ENCODE measurements at places on chromosomes 7 and 10.

DNA sequence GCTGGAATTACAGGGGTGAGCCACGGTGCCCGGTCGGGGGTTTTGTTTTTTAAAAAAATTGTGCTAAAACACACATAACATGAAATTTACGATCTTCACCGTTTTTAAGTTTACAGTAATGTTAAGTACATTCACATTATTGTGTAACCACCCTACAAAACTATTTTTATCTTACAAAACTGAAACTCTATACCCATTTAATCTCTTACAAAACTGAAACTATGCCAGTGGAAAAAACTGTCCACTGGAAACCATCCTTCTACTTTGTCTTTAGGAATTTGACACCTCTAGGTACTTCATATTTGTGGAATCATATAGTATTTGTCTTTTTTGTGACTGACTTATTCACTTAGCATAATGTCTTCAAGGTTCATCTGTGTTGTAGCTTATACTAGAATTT, 1.0 kb upstream of the PSMC2 start:
- no peak for DNase-seq

DNA sequence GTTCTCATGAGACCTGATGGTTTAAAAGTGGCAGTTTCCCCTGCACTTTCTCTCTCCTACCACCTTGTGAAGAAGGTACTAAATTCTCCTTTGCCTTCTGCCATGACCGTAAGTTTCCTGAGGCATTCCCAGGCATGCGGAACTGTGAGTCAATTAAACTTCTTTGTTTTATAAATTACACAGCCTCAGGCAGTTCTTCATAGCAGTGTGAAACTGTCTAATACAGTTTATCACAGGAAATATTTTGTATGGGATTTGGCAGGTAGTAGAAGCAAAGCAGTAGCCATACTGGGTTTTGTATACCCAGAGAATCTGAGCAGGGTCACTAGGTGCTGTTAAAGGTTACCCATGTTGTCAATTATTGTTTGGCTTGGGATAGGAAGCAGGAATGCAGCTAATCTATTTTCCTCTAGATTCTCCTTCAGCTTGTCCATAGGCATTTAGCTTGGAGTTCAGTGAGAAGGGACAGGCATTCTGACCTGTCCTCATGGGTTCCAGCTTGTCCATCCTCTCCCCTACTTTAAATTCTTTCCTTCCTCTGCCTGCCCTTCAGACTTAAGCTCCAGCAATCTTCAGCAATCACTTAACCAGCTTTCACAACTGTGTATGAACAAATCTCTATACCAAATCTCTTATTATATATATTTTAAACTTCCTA, 186.7 kb downstream of the PCLO start:
- DNase-seq = no peak

DNA sequence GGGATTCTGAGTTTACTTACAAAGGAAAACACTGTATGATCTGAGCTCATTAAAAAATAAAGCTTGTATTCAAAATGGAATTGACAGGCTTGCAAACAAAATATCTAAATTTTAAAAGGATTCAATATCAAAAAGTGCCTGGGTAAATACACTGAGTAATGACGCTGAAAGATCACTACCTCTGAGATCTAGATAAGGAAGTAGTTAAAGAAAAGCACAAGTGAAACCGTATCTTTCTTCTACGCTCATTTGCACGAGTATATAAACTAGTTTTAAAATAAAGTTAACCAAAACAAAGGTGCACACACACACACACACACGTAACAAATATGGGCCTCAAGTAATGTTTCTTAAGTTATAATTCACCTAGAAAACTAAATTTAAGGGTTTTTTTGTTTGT, 93.4 kb downstream of the SNX13 start:
- no peak for DNase-seq

GRCh38 chr7:47335557-47336471, 246.1 kb downstream of the TNS3 start:
- DNase-seq = no peak

DNA sequence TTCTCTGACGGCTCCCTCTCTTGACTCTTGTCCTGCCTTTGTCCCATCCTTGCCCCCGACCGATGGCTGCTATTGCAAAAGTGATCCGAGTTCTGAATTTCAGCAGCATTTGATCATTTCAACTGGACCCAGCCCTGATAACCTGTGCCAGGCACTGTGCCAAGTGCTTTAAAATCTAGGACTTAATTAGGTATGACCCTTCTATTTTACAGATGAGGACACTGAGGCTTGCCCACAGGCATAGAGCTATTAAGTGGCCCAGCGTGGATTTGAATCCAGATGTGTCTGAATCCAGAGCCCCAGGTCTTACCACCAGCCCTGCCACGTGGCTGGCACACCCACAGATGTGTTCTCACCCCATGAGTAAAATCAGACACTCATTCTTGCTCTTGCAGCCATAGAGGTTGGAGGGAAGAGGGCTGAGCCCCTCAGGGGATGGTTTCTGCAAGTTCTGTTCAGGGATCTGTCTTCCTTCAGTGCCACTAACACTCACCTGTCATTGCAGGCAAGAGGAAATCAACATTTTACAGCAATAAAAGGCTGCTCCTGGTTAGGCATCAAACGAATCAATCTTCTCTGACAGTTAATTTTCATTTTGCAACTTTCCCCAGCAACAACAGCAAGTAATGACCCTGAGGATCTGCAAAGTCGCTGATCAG, 101.2 kb downstream of the GRID1 start:
- DNase-seq = peak; percentile 6

DNA sequence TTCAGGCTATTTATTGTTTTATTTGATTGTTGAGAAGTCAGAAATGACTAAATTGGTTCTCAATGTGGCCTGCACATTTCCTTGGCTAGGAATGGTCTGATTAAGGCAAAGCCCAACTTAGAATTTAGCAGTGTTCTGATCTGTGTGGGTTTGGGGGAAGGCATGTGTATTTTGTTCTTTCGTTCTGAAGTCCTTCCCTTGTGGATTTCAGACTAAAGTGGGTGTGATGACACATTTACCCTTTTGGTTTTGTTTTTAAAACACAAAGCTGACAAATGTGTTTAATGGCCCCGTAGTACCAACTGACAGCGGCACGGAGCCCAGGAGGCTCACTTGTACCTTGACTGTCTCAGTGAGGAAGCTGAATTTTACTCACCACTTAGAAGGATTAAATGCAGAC, 452.3 kb upstream of the GALNT17 start:
- no peak for DNase-seq

GRCh38 chr7:29352041-29352440, 157.5 kb downstream of the CHN2 start:
- no peak for DNase-seq

DNA sequence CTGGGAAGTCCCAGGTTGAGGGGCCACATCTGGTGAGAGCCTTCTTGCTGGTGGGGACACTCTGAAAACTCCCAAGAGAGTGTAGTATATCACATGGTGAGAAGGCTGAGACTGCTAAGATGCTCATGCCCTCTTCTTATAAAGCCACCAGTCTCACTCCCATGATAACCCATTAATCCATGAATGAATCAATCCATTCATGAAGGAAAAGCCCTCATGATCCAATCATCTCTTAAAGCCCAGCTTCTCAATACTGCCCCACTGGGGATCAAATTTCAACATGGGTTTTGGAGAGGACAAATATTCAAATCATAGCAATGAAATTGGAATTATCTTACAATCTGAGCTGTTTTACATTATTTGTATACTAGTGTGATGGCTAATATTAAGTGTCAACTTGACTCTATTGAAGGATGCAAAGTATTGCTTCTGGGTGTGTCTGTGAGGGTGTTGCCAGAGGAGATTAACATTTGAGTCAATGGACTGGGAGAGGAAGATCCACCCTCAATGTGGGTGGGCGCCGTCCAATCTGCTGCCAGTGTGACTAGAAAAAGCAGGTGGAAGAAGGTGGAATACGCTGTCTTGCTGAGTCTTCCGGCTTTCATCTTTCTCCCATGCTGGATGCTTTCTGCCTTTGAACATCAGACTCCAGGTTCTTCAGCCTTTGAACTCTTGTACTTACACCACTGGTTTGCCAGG, 14.3 kb upstream of the UBE2D1 start:
- no peak for DNase-seq
